CD4-positive, alpha-beta T cell treated with Interleukin-15 for 4 hours (primary cell): ENCODE measurements at places on chromosomes 5 and 9.

DNA sequence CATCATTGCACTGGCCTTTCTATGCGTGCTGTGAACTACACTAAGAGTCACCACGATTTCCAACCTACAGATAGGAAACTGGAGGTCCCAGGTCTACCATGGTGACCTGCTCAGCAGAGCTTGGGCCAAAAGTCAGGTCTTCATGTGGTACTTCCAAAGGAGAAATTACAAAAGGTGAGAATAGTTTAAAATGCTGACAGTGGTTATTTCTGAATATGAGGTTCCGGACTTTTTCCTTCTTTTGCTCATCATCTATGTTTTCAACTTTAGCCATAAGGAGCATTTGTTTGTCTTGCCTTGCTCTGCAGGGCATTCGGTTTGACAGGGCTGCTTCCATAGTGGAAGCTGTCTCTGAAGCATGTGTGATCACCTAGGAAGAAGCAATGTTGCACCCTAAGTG is 282.1 kb upstream of the IRX1 start:
- no peak for DNase-seq

DNA sequence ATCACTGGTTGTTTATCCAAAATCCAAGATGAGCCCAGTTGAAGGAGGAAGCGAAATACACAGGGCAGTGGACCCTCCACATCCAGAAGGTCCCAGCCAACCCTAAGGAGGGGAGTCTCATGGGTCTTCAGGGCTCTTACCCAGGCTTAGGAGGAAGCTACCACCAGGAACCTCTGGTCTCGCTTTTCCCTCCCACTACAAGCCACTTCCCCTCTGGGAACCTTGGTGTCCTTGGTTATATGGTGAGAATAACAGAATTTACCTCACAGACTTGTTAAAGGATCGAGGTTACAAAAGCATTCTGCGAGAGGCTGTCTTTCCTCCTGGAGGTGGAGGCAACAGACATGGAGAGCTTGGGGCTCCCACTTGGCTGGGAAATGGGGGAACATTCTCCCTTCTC is 3.4 kb downstream of the HIGD2A start:
- no peak for DNase-seq

- no peak for DNase-seq
Observed at GRCh38 chr5:95773335-95774059, 42.4 kb downstream of the RHOBTB3 start.

DNA sequence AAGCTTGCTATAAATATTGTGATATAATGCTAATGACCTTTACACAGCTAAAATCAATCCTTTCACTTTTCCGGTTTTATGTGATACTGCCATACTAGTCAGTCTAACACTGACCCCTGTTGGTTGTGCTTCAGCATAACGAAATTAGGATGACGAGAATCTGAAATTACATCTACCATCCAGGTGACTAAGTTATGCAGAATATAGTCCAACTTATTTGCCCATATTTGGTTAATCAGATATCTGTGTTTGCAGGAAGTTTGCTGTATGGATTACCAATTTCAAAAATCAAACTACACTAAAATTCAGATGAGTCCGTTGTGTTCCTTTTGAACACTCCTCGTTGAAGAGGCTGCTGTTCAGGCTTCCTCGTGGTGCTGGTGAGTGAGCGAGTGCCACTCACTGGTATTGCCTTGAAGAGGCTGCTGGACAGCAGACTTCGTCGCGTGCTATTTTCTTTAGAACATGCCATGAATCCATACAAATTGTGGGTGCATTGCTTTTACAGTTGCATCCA is 32.5 kb downstream of the TENT4A start:
- DNase-seq = peak; percentile 59

- DNase-seq = no peak
Observed at GRCh38 chr9:96555567-96556386, 63.9 kb downstream of the CDC14B start.

DNA sequence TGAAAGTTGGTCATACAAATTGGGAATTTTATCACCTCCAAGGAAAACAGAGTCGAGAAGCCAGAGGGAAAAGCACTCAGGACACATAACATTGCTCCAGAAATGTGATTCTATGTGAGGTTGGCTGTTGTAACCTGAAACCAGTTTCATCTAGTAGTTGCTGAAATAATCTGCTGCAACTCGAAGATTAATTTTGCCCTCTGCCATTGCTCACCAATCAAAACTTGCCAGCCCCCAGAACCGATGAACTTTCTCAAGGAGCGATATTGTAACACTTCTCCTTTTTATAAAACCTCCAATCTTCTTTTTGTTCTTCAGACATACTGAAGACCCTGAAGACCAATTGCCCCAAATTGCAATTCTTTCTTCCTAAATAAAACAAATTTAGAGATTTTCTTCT is 31.1 kb downstream of the C5orf58 start:
- no peak for DNase-seq

GRCh38 chr9:92094655-92095054 is 20.6 kb downstream of the SPTLC1 start:
- peak; percentile 23 for DNase-seq

DNA sequence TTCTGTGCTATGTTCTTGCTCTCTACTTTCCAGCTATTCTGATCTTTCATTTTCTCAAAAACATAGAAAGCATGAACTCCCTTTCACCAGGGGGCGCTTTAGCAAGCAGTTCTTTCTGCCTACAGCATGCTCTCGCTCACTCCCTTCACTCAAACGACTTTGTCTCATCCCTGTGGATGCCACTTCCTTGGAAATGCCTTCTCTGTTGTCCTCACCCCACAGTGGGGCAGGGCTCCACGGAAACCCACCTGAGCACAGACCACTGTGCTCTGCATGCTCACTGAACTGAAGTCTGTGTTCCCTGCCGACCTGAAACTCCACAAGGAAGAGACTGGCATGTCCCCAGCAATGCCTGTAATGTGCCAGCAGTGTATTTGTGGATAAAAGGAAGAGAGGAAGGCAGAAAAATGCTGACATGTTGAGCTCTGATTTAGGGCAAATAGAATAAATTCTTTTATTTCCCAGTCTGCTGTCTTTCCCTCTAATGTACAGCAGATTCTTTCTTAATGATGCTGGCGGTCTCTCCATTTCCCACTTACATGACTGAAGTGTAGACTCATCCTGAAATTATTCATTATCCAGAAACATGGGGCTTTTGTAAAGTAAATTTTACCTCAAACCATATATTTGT is 4.9 kb upstream of the ROR2 start:
- no peak for DNase-seq

- DNase-seq = peak; percentile 43
Observed at GRCh38 chr9:136881691-136882108, 4.6 kb upstream of the TRAF2 start.

- DNase-seq = no peak
Observed at GRCh38 chr5:68071736-68072135, 143.8 kb upstream of the PIK3R1 start.

GRCh38 chr5:175887463-175887862 is 16.1 kb downstream of the CPLX2 start:
- no peak for DNase-seq

DNA sequence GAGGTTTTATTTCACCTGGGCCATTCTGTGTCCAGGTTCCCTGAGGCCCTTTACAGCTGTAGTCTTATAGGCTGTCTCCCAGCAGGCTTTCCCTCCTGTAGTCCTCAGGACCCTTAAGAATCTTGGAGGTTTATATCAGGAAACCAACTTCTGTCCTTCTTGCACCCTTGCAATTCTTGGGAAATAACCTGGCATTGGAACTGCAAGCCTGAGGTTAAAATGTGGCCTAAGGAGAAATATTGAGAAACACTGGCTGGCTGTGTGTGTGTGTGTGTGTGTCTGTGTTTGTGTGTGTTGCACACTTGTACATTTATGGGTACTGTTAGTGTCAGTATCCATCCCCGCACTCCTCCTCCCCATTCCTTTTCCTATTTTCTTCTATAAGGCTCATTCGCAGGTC is 168.9 kb downstream of the PAPPA start:
- no peak for DNase-seq

GRCh38 chr9:96158909-96159575 is 142.9 kb downstream of the HSD17B3 start:
- DNase-seq = no peak

DNA sequence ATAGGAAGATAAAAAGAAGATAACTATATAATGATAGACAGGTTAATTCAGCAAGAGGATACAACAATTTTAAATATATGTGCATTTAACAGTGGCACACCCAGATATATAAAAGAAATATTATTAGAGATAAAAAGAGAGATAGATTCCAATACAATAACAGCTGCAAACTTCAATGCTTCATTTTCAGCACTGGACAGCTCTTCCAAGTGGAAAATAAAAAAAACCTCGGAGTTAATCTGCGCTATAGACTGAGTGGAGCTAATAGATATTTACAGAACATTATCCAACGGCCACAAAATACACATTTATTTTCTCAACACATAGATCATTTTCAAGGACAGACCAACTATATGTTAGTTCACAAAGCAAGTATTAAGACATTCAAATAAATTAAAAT is 1229.5 kb upstream of the CDH6 start:
- DNase-seq = no peak

DNA sequence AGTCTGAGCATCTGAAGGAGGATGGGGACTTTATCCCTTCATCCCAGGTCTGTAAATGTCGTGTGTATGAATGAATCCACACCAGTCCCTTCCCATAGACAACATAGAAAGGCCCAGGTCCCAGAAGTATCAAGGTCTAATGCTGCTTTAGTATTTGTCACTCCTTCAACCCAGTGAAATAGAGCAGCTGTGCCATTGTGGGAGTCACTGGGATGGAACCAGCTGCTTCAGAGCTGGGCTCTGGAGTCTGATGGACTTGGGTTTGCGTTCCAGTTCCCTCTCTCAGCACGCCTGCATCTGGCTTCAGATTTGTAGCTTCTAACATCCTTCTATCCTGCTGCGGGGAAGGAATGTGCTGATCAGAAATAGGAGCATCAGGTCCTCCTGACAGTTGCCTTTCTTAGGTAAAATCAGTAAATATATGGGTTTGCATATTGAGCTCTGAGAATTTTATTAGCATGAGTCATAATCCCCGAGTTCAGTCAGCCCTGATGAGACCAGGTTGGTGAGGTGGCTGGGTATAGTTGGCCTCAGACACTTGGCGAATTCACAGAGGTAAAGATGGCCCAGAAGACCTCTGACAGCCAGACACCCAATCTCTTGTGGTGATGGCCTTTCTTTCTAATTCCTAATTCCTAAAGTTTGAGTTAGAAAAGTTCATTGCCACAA is 10.1 kb downstream of the ACO1 start:
- no peak for DNase-seq

- DNase-seq = no peak
Observed at GRCh38 chr5:107526-107925, 15.6 kb downstream of the PLEKHG4B start.

- DNase-seq = no peak
Observed at GRCh38 chr9:77453825-77454647, 194.1 kb downstream of the GNA14 start.

DNA sequence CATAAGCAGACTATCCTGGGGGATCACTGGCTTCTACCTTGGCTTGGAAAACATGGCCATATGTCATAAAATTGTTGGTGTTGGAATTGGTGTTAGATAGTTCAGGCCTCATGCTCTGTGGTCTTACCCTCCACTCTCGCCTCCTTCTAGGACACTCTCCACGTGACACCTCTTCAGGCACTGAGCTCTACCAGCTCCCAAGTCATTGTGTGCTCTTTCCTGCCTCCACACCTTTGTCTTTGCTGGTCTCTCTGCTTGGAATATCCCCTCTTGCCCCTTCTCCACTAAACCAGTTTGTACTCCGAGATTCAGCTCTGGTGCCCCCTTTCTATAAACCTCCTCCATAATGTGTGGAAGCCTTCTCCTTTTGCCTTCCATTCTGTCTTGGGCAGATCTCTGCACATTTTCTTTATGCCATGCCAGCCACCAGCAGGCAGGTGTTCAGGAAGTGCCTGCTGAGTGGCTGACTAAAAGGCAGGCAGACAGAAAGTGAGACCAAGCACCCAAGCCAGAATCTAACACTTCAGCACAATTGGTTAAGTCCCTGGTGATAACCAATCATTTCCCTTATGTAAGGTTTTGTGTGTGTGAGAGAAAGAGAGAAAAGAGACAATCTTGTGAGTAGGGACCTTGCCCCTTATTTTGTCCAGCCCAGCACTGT is 37.7 kb downstream of the SAR1B start:
- DNase-seq = no peak

DNA sequence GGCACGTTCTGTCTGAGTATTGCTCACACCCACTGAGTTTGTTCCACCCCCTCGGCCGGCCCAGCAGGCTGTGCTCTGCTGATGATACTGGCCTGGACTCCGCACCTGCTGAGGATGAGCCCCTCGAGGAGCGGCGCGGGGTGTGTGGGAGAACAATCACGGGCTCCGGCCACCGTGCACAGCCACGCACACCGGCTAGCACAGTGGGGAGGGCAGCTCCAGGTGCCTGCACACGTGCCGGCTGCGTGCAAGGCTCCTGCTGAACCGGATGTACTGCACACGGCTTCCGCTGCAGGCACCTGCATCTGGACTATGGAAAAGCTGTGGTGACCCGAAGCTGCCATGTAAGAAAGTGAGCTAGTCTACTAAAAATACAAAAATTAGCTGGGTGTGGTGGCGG is 485.2 kb upstream of the CDH9 start:
- DNase-seq = no peak

GRCh38 chr9:84519413-84519812 is 150.1 kb upstream of the NTRK2 start:
- DNase-seq = no peak

- no peak for DNase-seq
Observed at GRCh38 chr9:95107001-95107749, 210.3 kb downstream of the FANCC start.

GRCh38 chr5:170861917-170862766 is at the start of gene RANBP17:
Gene RANBP17, plus strand, starts transcription at chr5:170862018.
- no peak for DNase-seq

DNA sequence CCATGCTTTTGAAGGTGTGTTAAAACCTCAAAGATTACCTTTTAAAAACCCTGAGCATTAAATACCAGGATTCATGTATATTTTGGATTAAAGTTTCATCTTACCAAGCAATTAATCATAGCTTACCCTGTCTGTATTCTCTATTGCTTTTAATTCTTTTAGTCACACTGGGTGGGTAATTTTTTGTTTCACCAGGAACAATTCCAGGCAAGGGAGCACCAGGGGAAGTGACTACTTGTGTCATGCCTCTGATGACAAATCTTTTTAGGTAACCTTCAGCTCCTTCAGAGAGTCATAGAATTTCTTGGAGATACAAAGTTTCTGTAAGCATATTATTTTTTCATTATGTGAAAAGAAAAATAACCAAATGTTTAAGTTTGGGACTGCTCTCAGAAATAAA is 33.4 kb upstream of the ANXA1 start:
- DNase-seq = no peak

DNA sequence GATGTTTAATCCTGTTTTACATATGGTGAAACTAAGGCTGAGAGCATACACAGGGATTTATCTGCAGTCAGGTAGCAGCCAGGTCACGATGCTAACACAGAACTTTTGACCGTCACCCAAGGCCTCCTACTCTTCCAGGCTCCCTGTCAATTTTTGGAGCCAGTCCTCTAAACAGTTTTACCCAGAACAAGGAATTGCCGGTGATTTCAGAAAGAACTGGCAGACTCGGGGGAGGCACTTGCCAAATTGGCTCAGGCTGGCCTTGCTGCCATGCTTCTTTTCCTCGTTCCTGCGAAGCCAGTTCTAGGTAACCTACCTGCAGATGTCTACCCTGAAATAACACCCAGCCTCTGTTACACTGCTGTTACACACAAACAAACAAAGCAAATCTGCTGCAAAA is 21.2 kb downstream of the GRIA1 start:
- no peak for DNase-seq
